D721Med (cell line): ENCODE measurements at places on chromosomes 12 and 14.
A peak's percentile ranks its signal among the peaks of the same experiment; 100 is the strongest.

DNA sequence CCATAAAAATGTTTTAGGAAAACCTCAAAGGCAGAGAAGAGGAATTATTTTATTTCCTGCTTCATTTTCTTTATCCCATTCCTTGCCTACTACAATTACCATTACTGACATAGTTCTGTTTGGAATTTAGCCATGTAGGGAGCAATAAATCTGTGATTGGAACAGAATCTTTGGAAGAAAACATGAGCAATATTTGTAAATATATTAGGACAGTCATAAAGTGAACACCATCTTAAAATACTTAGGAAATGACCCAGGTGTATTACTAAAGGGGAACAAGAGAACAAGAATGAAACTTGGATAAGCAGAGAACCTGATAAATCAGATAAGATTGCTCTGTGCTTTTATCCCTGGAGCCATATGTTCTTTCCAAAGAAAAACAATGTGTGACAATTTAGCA is 1326.0 kb upstream of the FLRT2 start:
- no peak for DNase-seq

DNA sequence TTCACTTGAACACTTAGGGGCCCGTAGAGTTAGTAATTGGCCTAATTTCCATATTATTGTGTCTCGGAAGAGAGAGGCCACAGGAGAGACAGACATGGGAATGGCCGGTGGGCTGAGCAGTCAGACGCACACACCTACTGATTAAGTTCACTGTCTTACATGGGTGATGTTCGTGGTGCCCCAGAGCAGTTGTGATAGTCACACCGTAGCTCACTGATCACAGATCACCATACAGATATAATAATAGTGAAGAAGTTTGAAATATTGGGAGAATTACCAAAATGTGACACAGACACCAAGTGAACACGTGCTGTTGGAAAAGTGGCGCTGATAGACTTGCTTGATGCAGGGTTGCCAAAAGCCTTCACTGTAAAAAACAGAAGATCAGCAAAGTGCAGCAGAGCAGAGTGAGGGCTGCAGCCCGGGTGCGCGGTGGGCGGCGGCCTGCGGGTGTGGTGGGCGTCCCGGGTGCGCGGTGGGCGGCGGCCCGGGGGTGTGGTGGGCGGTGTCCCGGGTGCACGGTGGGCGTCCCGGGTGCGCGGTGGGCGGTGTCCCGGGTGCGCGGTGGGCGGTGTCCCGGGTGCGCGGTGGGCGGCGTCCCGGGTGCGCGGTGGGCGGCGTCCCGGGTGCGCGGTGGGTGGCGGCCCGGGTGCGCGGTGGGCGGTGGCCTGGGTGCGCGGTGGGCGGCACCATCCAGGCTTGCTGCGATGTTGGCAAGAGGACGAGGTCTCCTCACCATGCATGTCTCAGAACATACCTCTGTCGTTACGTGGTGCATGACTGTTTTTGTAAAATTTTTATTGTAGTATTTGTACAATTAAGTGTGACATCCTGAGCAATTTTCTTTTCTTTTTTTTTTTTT is 34.3 kb upstream of the TEX22 start:
- DNase-seq = peak; percentile 80

GRCh38 chr12:110141389-110141788 is 17.2 kb downstream of the IFT81 start:
- DNase-seq = no peak

DNA sequence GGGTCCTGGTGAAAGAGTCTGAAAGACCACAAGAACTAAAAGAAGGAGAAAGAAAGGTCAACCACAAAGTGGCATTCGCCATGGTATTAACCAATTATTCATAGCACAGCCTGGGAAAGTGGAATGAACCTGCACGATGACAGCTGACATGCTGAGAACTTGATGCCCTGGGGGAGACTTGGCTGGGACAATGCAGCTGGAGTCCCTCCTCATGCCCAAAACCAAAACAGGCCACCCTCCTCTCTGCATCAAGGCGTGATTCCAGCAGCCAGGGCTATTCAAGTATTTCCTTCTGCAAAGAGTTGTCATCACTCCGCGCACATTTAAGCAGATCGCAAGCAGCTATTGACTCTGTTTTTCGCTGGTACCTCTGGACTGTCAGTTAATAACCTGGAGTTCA is 167.1 kb upstream of the NOS1 start:
- DNase-seq = no peak

DNA sequence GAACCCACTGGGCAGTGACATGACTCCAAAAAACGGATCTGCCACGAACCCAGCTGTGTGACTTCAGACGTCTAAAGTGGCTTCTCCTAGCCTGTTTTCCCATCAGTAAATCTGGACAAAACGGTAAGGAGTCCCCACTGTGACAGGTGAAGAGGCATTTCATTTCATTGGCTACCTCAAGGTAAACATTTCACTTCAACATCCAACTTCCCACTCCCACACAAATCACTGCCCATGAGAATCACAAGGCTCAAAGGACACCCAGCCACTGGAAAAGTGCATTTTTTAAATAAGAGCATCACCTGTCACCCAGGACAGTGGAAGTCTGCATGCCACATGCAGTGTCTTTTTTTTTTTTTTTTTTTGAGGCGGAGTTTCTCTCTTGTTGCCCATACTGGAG is 27.9 kb downstream of the HSP90AA1 start:
- no peak for DNase-seq

- no peak for DNase-seq
Measured at GRCh38 chr12:104163631-104164030, 25.6 kb upstream of the NFYB start.

GRCh38 chr14:104877066-104877805 is 12.2 kb downstream of the CEP170B start:
- DNase-seq = no peak

DNA sequence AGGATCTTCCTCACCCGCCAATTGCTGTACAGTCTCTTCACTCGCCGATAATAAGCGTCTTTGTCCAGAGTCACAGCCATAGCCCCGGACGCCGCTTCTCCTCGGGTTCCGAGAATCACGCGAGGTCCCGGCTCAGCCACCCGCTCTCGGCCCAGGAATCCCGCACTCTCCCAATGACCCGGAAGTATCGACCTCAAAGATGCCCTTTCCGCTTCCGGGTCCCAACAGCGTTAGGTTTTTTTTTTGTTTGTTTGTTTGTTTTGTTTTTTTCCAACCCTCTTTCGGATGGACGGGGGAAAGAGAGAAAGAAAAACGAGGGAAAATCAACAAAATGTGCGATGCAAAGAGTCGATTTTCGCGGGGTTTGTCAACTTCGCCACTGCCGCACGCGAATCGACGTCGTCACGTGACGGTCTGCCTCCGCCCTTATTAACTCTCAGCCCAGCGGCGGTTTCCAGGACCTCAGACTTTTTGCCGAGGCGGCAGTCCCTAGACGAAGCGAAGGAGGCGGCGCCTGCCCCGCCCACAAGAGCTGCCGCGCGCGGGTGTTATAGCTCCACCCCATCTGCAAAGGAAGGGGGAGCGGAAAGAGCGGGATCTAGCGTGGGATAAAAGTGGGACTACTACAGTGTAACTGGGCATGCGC is at the start of gene SUPT16H:
Gene SUPT16H, minus strand, starts transcription at position 172 of the 646 bp plus-strand sequence. Its CDS starts 92 bp downstream, at position 80.
- peak; percentile 61 for DNase-seq

DNA sequence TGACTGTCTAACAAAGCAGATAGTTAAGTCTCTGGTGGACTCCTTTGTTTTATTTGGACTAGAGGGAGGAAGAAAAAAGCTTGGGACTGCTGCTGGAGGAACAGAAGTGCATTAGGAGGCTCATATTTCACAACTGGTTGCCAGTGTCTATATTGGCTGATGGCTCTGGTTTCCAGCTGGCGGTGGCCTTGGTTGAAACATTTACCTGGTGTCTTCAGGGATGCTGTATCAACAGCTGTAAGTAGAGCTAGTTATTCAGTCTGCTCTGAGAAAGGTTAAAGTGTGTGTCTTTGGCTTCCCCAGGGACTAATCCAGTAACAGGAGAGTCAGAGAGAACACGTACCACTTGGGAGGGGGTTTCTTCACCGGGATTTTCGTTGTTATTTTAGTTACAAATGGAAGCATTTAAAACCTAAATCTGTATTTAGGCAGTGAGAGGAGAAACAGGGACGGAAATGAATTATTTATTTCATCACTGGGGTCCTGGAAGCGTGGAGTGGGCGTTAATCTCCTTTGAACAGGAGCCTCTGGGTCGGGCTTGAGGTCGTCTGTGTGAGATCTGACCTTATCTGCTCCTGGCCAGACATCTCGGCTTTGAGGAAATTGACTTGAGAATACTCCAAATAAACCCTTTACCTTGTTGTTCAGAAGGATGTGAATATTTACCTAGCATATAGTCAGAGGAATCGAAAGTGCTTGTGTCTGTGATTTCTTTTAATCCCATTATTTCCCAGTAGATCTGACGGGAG is 149.9 kb downstream of the NRXN3 start:
- DNase-seq = no peak

DNA sequence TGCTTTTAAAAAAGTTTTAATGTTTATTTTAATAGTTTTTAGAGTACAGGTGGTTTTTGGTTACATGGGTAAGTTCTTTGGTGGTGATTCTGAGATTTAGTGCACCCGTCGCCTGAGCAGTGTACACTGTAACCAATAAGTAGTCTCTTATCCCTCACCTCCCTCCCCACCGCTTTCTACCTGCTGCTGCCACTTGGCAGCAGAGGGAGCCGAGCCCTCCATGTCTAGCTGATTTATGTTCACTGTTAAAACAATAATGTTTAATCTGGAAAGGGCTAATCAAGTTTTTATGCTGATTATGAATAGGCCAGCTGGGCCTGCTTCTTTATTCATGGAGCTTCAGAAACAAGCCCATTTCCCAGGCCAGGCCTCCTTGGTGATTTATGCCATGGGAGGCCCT is 73.1 kb downstream of the ADCK1 start:
- no peak for DNase-seq

- DNase-seq = peak; percentile 48
Measured at GRCh38 chr12:6688543-6688998, 604 bp downstream of the ZNF384 start.

DNA sequence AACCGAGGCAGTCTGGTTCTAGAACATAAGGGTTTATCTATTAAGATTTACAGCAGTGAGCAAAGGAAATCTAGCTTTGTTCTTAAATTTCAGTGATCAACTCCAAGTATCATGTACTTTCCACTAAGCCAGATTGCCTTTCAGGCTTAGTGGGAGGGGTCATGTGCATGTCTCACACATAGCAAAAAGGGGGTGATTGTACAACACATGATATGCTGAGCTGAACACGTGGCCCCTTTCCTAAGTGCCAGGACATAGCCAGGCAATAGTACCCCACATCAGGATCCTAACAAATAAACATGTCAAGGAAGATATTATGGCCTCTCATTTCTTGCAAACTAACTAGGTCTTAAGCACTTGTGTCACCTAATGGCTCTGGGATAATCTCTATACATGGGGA is 347.2 kb downstream of the C12orf75 start:
- no peak for DNase-seq

GRCh38 chr12:51401020-51401419 is 9.8 kb upstream of the GALNT6 start:
- DNase-seq = no peak

DNA sequence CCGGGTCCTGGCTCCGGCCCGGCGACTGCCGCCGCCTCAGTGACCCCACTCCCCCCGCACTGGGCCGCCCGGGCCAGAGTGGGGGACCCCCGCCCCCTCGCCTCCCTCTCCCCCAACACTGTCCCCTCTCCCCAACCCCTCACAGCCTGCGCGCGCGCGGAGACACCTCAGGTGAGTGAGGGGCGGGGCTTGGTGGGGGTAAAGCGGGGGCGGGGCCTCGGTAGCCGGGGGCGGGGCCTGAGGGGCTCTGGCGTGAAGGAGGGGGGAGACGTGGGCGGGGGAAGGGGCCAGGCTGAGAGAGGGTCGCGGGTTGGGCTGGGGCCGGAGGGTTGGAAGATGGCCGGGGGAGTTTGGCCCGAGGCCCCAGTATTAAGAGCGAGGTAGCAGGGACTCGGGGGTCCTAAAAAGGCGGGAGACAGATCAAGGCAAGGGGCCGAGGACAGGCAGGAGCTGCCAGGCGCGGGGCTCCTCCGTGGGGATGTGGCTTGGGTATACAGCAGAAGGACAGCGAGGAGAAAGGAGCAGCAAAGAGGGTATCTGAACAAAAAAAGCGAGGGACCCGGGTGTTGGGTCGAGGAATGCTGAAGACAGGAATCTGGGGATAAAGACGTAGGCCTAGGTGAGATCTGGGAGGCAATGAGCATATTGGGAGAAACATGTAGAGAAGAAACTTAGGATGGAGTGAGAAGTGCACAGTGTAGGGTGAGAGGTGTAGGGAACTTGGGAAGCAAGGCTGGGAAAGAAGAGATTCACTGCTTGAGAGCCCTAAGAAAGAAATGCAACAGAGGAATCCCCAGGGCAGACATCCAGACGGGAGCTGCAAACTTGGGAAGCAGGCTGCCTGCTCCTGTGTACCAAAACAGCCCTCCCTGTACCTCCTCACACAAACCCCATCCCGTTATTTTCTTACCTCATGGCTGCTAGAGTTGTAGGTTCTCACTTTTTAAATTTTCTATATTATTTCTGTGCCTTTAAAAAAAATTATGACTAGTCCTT is 10.8 kb downstream of the SUOX start:
- peak; percentile 74 for DNase-seq

DNA sequence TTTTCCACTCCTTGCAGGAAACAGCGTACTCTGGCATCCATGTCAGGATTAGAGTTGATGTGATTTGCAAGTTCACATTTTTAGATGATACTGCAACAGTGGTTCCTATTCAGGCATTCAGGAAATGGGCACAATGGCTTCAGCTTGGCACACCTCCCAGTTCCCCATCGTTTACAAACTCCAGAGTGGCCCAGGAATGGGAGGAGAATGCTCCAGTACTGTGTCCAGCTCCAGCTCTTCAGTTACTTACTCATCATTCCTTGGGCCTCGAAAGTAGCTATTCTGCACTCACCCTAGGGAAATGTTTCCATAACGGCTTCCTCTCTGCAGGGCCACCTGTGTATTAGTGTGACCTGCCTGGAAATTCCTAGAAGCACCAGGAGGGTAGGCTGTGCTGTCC is 239.7 kb upstream of the RGS6 start:
- DNase-seq = no peak

- DNase-seq = no peak
Measured at GRCh38 chr14:70576891-70577290, 23.6 kb downstream of the MED6 start.

- no peak for DNase-seq
Measured at GRCh38 chr14:60722357-60723115, 1.6 kb downstream of the SIX4 start.

GRCh38 chr14:67538501-67538900 is 5.4 kb downstream of the PLEKHH1 start:
- DNase-seq = no peak

- no peak for DNase-seq
Measured at GRCh38 chr14:22540293-22540692, 48.7 kb downstream of the DAD1 start.

- no peak for DNase-seq
Measured at GRCh38 chr12:110224379-110225304, 56.4 kb upstream of the ATP2A2 start.
